ENCODE measurements at places on chromosomes 5 and 9. TPM values are rescaled to one million over a fixed set of nuclear protein-coding genes. Genes with fewer than 3 reads are reported as not detected.

Gene EIF4E1B
- not detected for total RNA-seq

Gene RNF183
- total RNA-seq = 1.8 TPM

Gene CYLC2
- not detected for total RNA-seq

GRCh38 chr9:128055344-128056040 is 11.6 kb downstream of the NAIF1 start:
- peaks cover 43% of the 10 kb centered on the region for H3K4me1 ChIP-seq
- no peaks in the 10 kb centered on the region for H3K27me3 ChIP-seq
- no peak overlapping the region for H3K4me3 ChIP-seq
- no peaks in the 10 kb centered on the region for H3K36me3 ChIP-seq
- peak; percentile 47 for DNase-seq

DNA sequence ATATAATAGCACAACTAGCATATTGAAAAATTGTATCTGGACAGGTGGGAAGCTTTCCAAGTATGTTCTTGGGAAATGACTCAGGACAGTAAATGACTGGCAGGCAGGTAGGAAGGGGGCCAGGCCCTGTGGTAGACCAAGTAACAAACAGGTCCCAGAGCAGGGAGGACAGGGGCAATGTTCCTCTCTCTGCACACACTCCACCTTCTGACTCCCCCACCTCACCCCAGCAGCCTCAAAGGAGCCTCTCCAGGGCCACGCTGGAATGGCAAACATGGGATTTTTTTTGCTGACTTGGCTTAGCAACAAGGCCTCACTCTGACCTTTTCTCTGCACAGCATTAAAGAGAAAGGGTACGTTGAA is 31.1 kb upstream of the IQGAP2 start:
- no peaks in the 10 kb centered on the region for H3K27me3 ChIP-seq
- no peak overlapping the region for H3K27ac ChIP-seq
- H3K4me3 ChIP-seq = no peak overlapping the region
- H3K36me3 ChIP-seq = no peaks in the 10 kb centered on the region
- peaks cover 8% of the 10 kb centered on the region for H3K4me1 ChIP-seq

GRCh38 chr5:153885141-153885540 is 153.6 kb downstream of the FAM114A2 start:
- no peaks in the 10 kb centered on the region for H3K4me1 ChIP-seq
- no peak overlapping the region for H3K27ac ChIP-seq
- H3K36me3 ChIP-seq = no peaks in the 10 kb centered on the region
